ENCODE measurements at places on chromosomes 4 and X. TPM values are rescaled to one million over a fixed set of nuclear protein-coding genes. Genes with fewer than 3 reads are reported as not detected.

OPRPN gene
- total RNA-seq = not detected

STPG2 gene
- not detected for total RNA-seq

MTMR8 gene
- 0.50 TPM for total RNA-seq

RWDD4 gene
- 19.7 TPM for total RNA-seq

DMP1 gene
- not detected for total RNA-seq

FREM3 gene
- total RNA-seq = not detected

PDZD4 gene
- 3.4 TPM for total RNA-seq

JCHAIN gene
- 0.13 TPM for total RNA-seq

CYTL1 gene
- total RNA-seq = not detected

P2RY4 gene
- 0.13 TPM for total RNA-seq

DMRTC1 gene
- total RNA-seq = not detected

RRH gene
- 0.12 TPM for total RNA-seq
